ENCODE measurements at places on chromosomes 2 and 18.

DNA sequence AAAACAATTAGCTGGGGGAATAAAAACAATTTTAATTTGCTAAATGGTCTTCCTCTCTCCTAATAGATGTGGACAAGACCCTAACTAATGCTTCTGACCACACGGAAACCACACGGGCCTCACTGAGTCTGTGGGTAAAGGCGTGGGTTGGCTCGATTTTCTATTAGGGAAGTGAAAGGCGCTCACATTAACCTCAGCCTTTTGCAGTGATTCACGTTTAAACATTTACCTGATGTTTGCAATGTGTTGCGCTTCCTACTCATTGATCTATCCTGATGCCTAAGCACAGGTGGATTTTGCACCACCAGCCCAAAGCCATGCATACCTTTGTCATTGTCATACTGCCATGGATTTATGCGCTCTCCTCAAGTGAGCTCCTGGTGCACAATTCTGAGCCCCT is 35.6 kb upstream of the NRP2 start:
- no peak for DNase-seq

GRCh38 chr2:158043181-158043948 is 58.3 kb upstream of the UPP2 start:
- DNase-seq: no peak

GRCh38 chr2:45024600-45025291 is 15.5 kb upstream of the SIX2 start:
- no peak for DNase-seq

- DNase-seq: no peak
Observed at GRCh38 chr2:202074324-202074723, 1.3 kb downstream of the KIAA2012 start.

DNA sequence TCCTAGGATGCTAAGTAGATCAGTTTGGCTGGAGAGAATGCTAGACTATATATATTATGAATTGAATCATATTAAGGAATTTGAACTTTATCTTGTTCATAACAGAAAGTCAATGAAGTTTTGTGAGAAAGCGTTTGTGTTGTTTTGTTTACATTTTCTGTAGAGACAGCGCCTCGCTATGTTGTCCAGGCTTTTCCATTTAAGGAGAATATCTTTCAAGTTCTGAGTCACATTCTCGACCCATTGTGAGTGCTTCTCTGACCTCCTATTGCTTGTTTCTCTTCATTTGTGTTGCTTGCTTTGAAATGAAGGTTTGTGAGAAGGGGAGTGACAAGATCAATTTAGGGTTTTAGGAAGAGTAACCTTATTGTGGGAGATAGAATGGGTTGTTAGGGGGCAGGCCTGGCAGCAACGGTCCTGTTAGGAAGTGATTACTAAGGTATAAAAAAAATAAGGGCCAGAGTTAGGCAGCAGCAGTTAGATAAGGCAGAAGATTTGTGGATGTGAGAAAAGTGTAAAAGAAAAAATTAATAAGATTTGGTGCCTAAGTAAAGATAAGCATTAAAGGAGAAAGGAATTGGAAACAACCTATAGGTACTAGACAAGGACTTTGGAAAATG is 47.6 kb upstream of the ACVR1 start:
- no peak for DNase-seq

- DNase-seq: no peak
Observed at GRCh38 chr18:25881149-25881548, 209.3 kb downstream of the SS18 start.

GRCh38 chr2:215754546-215754945 is 258.8 kb downstream of the MREG start:
- DNase-seq: no peak

DNA sequence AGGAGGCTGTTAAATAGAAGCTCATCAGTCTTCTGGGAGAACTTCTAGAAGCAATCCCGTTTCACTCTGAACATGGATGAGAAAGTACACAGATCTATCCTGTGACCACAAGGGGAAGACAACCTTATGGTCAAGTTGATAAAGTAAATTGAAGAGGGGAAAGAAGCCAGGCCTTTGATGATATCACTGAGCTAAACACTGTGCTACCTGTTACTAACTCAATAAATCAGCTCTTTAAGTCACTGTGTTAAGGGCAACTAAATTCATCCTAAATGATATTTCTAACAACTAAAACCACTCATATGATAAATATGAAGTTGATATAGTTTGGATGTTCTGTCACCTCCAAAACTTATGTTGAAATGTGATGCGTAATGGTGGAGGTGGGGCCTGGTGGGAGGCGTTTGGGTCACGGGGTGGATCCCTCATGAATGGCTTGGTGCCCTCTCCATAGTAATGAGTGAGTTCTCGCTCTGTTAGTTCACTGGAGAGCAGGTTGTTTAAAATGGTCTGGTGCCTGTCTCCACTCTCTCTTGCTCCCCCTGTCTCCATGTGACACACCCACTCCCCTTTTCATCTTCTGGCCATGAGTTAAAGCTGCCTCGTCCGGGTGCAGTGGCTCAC is 23.6 kb downstream of the OLA1 start:
- DNase-seq: no peak

DNA sequence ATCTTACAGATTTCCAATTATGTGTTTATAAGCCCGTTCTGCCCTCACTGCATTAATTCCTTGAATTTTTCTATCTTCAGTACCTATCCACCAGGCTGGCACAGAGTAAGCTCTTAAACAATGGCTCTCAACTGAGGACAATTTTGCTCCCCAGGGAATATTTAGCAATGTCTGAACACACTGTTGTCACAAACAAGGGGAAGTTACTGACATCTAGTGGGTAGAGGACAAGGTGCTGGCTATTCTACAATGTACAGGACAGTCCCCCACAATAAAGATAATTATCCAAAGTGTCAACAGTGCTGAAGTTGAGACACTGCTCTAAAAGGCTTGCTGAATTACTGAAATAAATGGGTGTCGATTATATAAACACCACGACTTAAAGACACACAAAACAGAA is 5.0 kb downstream of the NDUFS1 start:
- no peak for DNase-seq

GRCh38 chr2:131022731-131023130 is 70.5 kb downstream of the FAM168B start:
- no peak for DNase-seq

DNA sequence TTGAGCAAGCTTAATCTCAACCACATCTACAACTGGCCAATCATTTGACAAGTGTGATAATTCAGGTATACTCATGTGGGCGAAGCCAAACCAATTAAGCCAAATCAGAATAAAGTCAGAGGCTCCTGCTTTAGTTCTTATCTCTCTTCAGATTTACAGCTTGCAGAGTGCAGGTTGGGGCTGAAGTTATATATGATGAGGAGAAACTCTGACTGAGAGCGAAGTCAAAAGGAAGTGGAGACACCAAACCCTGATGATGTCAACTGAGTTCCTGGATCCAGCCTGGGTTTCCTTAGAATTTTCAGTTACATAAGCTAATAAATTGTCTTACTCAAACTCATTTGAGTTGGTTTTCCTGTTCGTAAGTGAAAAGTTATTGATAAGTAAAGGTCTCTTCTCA is 73.9 kb downstream of the ASXL2 start:
- no peak for DNase-seq

GRCh38 chr18:62024983-62025382 is 132.2 kb upstream of the RNF152 start:
- no peak for DNase-seq

GRCh38 chr2:241815477-241816430 is 6.8 kb downstream of the NEU4 start:
- DNase-seq: no peak

DNA sequence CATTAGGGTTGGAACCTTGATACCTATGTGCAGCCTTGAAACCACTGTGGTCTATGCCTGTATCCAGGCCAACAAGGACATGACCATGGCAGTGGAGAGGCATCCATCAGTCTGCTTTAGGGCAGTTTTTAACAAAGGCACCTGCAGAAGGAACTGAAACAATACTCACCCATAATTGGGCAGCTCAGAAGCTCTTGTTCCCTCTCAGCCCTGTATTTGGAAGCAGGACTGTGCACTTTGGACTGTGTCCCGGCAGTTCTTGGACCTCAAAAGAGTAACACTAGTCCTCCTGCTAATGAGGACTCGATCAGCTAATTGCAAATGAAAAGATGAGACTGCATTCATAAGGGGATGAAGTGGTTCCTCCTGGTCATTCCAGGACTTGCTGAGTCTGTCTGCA is 500.2 kb upstream of the TNP1 start:
- DNase-seq: no peak

DNA sequence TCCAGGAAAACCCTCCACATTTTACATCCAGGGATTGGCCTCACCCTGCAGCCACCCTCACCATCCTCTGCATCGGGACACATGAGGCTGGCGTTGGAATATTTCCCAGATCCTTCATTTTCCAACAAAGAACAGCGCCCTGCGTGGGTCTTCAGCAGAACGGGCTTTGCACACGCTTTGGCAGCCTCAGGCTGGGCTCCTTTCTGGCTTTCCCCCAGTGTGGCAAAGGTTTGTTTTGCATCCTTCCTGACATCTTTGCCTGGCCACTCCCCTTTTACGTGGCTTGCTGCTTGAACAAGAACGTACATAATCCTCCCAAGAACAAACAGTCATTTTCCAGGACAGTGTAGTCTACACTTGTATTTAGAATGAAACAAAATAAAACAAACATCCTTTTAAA is 25.6 kb upstream of the GREB1 start:
- no peak for DNase-seq

- no peak for DNase-seq
Observed at GRCh38 chr2:65656160-65656718, 223.8 kb upstream of the SPRED2 start.

DNA sequence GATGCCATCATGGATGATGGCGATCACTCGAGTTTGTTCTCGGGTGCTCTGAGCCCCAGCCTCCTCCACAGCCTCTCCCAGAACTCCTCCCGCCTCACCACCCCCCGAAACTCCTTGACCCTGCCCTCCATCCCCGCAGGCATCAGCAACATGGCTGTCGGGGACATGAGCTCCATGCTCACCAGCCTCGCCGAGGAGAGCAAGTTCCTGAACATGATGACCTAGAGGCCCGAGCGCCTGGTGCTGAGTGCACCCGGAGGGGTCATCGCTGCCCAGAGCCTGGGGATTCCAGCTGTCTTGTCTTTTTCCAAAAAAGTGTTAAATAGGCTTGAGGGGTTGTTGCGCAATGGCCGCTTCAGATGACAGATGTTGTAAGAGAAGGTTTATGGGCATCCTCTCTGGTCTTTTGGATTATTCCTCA is 254.8 kb downstream of the GLI2 start:
- no peak for DNase-seq

DNA sequence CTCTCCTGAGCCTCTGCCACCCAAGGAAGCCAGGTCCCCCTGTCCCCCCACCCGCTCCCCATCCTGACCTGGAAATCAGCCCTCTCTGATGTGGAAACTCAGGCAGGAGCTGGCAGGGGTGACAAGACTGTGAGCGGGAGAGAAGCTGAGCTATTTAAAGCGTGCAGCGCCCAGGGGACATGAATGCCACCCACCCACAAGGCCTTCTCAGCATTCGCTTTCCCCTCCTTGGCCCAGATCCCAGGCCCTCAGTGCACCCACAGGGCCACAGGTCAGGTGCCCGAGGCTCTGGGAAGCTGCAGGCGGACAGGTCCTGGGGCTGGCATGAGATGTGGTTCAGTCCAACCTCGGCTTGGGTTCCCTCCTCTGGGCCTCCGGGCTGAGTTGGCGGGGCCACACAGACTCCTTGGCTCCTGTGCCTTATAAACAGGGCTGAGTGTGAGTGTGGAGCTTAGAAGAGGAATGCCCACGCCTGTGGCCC is 168.3 kb downstream of the SMAD7 start:
- DNase-seq: no peak

GRCh38 chr2:228602288-228602687 is 420.8 kb upstream of the SPHKAP start:
- DNase-seq: no peak

DNA sequence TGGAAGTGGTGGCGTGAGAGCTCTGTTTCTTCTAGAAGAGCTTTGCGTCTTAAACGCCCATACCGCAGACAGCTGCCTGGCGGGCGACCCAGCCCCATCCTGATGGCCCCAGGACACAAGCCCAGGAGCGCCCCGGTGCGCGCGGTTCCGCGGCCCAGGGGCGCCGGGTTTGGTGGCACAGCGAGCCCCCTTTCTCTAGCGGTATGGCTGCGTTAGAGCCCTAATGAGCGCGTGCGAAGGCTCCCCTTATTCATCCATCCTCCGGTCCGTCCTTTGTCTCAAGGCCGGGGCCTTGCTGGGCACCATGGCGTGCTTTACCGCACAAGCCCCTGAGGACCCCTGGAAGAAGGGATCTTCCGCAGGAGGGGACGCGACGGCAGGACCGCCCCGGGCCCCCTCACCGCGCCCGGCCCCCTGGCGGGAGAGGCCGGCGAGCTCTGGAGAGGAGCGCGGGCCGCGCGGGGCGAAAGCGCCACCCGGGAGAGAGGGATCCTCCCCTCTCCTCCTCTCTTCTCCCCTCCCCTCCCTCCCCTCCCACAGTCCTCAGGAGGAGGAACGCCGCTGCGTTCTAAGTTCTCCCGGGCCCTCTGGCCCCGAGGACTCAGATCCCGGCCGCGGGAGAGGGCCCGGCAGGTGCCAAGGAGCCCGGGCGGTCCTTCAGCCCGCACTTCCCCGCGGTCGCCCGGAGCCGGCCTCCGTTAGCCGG is 626 bp upstream of the SLC1A4 start:
- DNase-seq: peak; percentile 24

DNA sequence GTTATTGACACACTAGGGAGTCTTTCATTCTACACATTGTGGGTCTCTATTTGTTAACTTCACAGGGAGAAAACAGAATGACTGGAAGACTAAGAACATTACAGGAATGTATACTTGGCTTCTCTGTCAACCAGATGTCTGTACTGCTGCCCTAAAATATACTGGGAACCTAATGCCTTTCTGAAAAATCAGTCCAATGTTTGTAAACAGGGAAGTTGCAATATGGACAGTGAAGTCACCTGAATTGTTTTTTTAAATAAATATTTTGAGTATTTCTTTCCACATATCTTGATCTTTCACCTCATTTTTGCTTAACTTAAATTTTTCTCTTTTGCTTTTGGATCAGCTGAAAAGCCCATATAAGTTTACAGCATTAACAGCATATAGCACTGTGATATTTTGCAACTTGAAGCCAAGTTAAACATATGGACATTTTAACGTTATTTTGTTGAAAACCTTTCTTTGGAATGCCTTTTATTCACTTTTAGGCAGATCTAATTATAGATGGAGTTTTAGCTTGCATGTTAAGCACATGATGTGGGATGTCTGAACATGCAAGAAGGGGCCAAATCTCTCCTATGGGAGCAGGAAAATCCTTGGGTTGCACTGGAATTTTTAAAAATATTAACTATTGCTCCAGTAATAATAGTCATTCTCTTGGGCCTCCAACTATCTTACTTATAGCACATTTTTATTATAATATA is 137.7 kb upstream of the TWIST2 start:
- no peak for DNase-seq

- DNase-seq: no peak
Observed at GRCh38 chr18:7889515-7889914, 322.4 kb downstream of the PTPRM start.

GRCh38 chr2:183059561-183059960 is 19.0 kb upstream of the DUSP19 start:
- DNase-seq: no peak

DNA sequence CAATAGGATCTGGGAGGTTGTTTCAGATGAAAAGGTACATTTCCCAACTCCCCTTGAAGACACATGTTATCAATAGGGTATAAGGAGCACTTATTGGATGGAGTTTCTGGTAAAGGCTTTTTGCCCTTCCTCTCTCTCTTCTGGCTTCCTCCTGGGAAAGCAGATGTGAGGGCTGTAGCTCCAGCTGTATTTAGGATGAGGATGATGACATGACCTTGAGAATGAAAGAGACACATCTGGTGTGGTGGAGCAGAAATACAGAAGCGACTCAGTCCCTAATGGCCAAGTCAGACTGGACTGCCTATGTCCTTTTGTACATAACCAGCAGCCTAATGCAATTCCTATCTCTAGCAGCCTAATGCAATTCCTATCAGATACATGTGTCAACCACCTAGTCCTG is 100.9 kb upstream of the NXPH2 start:
- no peak for DNase-seq
